ENCODE measurements at places on chromosomes 2 and 18.

DNA sequence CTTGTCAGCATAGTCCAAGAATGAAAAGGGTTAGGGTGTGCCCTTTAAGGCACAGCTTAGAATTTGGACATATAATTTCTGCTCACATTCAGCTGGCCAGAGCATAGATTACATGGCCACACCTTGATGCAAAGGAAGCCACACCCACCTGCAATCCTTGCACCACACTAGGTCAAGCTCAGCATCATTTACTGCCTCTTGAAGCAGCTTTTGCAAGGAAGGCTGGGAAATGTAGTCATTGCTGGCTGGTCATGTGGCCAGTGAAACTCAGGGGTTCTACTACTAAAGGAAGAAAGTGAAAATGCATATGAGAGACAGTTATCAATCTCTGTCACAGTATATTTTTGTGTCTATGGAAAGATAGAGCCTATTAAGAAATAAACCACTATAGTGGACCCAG is 159.3 kb downstream of the GFPT1 start:
- DNase-seq = no peak

GRCh38 chr2:64681479-64681967 is 27.8 kb upstream of the SERTAD2 start:
- DNase-seq = no peak

- DNase-seq = no peak
Measured at GRCh38 chr2:136932700-136933099, 167.4 kb downstream of the THSD7B start.

GRCh38 chr2:223113161-223113560 is 61.2 kb downstream of the KCNE4 start:
- no peak for DNase-seq

DNA sequence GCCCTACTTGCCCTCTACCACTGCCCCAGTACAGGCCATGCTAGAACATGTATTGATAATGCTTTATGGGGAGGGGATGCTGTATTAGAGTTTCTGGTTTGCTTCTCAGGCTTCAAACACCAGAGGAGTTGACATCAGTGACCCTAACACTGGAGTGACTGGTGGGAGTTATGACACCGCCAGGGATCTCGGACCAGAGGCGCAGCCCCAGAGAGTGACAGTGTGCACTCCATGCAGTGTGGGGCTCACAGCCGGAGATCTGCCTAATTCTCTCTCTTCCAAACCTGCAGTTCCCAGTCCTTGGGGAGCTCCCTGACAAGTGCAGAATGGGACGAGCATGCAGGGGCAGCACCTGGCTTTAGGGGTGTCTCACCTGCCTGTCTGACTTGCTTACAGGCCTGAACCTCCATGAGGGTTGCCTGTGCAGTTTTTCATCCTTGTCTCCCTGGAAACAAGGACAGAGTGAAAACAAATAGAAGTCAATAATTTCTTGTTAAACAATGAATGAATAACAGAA is 244.9 kb upstream of the MYT1L start:
- DNase-seq = no peak

DNA sequence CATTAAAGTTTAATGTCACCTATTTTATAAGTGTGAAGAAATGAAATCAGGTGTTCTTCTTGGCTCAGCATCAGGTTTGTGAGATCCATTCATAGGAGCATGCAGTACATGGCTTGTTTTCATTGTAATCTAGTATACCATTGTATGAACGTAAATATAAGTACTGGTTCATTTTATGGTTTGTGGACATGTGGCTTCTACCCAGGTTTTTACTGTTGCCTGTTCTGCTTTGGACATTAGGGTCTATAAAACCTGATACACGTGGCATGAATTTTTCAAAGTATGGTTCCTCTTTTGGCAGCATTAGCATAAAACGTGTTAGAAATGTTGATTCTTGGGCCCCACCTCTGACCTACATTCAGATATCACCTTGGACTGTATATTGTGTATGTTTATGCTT is 175.5 kb downstream of the PRPF40A start:
- DNase-seq = no peak

- no peak for DNase-seq
Measured at GRCh38 chr2:215796140-215796855, 217.1 kb downstream of the MREG start.

DNA sequence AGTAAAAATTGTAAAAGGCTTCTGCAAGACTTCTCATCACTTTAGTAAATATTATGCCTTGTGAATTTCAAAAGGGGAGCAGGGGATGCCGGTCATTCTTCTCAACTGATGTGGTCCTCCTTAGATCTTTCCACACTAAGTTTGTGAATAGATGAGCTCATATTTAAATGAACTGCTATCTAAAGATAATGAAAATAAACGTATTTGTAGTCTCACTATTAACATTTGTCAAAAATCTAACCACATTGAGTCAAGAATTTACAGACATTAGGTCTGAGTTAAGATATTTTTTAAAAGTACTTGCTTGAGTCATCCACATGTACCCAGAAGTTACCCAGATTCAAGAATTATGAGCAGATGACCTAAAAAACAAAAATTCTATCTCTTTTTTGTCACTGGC is 6.5 kb downstream of the PRPF40A start:
- DNase-seq = no peak

DNA sequence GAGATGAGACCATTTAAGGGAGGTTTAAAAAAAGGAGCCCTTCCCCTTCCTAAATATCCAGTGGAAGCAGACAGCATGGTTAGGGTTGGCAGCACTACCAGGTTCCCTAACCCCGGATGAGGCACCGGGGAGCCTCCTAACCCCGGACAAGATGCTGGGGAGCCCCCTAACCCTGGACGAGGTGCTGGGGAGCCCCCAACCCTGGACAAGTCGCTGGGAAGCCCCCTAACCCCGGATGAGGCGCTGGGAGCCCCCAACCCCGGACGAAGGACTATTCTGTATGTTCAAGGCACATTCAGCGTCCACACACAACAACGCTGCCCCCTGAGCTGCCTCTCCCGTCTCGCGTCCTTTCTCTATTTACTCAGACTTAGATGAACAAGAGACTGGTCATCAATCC is 51.9 kb downstream of the ANKMY1 start:
- no peak for DNase-seq

- DNase-seq = no peak
Measured at GRCh38 chr2:11182951-11183350, 27.7 kb downstream of the SLC66A3 start.
